ENCODE measurements at places on chromosomes 12 and 14.

- no peak for ATAC-seq
These were observed 77.6 kb downstream of the MOK start for GRCh38 chr14:102227184-102227964.

DNA sequence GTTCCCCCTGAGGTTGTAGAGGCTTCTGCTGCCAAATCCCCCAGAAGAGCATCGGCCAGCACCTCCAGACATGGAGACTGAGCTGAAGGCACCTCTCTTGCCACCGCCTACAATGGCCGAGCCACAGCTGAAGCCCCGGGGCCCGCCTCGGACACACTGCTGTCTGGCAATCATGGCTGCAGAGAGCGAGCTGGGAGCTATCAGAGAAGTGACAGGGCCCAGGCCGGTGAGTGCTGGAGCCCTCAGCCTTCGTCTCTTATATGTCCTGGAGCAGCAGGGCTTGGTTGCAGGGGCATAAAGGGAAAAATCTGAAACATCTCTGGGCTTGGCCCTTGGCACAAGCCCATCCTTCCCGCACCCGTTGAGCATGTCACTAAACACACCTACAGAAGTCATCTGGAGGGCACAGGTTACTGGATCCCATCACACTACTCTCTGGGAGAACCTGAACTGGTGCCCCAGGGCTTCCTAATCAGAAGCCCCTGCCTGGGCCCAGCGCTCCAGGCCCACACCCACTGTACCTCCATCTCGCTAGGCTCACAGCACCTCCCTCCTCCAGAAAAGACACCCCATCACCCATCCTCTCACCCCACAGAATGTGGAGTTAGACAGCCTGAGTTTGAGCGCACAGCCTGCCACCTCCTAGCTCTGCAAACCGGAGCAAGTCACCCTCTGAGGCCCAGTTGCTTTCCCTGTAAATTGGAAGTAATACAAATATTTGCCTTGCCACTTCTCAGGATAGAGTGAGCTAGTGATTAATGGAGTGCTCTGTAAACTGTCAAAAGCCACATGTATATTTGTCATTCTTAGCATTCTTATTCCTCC lies at the start of gene KRT4:
Gene KRT4, minus strand, starts transcription at position 232 of the 825 bp plus-strand sequence. Its CDS starts 58 bp downstream, at position 174.
- ATAC-seq: peak; percentile 61

GRCh38 chr14:93734086-93734822 lies 54.0 kb downstream of the PRIMA1 start:
- ATAC-seq: no peak

GRCh38 chr14:58635091-58635830 lies 2.5 kb upstream of the DACT1 start:
- ATAC-seq: no peak

DNA sequence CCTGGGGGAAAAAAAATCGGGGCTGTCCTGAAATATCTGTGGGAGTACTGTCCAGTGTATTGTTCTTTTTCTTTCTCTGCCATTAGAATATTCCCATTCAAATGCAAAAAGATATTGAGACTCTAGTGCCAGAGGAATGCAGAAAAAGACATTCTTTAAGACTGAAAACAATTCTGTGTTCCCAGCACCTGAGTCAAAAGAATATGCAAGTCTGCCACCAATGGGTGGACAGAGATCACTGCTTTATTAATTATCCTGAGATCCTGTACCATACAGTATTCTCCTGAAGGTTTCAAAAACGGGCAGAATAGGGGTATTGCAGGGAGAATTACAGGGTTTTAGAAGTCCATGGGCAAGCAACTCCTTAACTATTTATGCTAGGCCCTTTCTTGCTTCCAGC lies 361.8 kb downstream of the C12orf50 start:
- ATAC-seq: peak; percentile 53

GRCh38 chr14:24674204-24674970 lies 40.4 kb upstream of the GZMB start:
- ATAC-seq: peak; percentile 20

DNA sequence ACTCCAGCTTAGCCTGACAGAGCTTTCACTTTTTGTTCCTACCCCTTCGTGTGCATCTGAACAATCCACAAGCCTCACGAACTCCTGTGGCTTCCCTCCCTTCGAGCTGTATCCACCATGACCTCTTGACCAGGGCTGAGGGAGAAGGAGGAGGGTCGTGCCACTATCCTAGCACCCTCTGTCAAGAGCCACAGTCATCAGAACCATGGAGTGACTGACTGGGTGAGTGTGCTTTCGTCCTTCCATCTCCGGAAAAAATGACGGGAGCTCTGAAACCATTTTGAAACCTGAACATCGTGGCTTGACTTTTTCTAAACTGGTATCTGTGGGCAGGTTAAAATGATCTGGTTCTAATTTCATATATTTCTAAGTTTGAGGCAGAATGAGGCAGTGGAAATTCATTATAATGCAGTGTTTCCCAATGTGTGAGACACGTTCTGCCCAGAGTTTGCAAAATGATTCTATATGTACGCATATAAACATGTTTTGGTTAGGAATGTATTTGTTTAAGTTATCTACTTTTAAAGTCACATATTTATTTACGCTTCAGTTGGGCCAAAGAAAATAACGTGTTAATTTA lies 27.0 kb downstream of the IL26 start:
- no peak for ATAC-seq

- ATAC-seq: peak; percentile 31
These were observed 20.8 kb downstream of the TPCN1 start for GRCh38 chr12:113242026-113242418.

DNA sequence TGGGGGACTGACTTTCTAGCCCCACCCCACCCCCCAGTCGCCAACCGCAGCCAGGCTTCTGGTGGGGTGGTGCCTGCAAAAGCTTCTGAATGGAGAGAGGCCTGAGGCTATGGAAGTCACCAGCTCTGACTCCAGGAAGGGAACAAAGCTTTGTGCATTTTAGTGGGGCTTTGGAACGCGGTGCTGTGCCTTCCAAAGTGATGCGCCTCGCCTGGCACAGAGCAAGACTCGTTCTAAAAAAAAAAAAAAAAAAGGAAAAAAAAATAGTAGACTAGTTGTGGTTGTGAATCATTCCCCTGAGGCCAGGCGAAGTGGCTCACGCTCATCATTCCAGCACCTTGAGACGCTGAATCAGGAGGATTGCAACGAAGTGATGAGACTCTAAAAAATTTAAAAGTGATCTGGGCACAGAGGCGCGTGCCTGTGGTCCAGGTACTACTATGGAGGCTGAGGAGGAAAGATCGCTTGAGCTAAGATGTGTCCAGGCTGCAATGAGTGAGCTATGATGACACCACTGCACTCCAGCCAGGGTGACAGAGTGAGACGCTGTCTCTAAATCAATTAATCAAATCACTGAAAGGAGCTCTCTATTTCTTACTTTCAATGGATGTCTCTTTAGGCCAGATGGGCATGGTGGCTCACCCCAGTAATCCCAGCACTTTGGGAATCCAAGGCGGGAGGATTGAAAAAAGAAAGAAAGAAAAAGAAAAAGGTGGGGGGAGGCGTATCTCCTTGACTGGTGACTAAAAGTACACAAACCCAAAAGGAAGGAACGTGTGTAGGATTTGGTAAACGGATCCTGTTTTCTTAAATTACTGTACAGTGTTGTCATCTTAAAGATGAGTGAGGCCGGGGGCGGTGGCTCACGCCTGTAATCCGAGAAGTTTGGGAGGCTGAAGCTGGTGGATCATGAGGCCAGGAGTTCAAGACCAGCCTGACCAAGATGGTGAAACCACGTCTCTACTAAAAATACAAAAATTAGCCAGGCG lies 259.6 kb upstream of the ALG10B start:
- ATAC-seq: peak; percentile 64

GRCh38 chr12:32854097-32854496 lies 42.5 kb downstream of the PKP2 start:
- no peak for ATAC-seq

DNA sequence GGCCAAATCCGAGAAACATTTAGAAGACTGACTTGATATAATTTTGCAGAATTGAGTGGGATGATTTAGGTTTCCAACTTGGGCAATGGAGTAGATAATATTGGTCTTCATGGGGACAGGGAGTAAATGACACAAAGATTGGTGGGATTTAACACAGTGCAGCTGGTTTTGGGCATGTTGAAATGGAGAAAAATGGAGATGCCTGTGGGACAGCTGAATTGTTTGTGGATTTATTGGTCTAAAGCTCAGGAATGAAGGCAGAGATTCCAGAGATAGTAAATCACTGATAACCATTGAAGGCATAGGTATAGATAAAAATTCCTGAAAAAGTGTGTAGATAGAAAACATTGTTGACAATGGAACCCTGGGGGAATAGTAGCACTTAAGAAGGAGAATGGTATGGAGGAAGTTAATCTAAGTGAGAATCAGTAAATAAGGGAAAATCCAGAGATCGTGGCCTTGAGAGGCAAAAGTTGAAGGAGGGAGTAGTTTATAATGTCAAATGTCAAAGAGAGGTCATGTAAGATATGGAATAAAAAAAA lies 120.9 kb upstream of the ATP2B1 start:
- no peak for ATAC-seq

- no peak for ATAC-seq
These were observed 94.8 kb downstream of the POLR3B start for GRCh38 chr12:106452309-106452708.

DNA sequence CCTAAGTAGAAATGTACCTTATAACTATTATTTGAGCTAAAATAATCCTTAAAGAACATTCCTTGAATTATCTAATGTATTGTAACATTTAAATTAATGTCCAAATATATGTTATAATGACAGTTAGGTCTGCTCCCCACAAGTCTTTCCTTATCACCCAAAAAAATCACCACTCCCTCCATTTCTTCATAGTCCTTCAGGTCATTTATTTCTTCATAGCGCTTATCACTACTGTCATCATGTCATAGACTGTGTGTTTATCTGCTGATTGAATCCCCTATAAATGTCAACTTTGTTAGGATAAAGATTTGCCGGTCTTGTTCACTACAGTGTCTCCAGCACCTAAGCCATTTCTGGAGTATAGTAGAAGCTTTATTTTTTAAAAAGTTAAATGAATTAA lies 12.0 kb downstream of the LUM start:
- ATAC-seq: no peak

DNA sequence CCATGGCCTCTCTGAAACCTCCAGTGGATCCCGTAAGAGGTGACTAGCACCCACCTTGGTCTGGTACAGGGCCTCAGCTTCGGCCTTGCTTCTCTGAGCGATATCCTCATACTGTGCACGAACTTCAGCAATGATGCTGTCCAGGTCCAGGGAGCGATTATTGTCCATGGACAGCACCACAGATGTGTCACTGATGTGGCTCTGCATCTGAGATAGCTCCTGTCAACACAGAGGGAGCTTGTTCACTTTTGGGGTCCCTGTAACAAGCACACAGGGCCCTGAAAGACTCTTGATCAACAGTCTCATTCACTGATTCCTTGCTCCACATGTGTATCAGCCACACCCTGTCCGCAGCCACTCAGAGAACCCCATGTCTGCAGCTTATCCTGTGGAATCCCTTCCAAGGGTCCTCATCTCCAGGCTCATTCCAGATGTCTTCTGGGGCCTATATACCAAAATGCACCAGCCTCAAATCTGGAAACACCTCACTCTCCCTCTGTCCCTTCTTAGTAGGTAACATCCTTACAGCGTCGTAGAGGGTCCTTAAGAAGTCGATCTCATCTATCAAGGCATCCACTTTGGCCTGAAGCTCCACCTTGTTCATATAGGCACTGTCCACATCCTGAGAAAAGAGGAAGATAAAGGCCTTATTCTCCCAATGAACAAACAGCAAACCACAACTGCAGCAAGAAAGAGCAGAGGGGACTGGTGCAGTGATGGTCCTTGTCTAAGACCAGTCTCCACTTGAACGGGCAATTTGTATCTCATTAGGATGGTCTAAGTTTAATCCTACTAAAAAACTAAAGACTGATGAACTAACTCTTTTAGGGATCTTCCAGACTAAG lies 3.5 kb downstream of the KRT3 start:
- no peak for ATAC-seq

DNA sequence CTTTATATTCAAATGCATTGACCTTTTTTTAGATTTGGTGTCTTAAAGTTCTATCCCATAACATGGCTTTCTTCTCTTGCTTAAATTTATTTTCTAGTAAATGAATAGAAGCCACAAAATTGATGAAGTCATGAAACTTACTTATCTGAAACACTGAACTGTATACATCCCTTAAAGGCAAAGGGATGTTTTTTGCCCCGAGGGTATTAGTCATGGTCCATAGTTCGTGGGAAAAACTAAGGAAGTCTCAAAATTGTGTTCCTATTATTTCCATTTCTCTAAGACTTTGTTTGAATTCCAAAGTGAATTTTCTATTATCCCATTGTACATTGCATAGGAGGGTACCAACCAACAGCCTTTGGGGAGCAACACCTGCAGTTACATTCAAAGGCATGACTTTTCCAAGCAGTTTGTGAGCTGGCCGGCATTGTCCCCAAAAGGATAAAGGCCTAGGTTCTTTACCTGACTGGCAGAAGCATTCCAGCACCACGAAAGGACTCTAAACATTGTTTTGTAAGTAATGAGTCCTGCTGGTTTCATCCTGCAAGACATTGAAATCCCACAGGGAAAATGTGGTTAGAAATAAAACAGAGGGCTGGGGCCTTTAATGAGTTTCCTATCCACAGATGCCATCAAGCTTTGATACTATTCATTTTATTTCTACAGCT lies 473.5 kb downstream of the PRKD1 start:
- no peak for ATAC-seq

GRCh38 chr14:70084226-70084625 lies 104.5 kb downstream of the SLC8A3 start:
- ATAC-seq: no peak

- ATAC-seq: no peak
These were observed 944 bp downstream of the TXNRD1 start for GRCh38 chr12:104216521-104216924.

DNA sequence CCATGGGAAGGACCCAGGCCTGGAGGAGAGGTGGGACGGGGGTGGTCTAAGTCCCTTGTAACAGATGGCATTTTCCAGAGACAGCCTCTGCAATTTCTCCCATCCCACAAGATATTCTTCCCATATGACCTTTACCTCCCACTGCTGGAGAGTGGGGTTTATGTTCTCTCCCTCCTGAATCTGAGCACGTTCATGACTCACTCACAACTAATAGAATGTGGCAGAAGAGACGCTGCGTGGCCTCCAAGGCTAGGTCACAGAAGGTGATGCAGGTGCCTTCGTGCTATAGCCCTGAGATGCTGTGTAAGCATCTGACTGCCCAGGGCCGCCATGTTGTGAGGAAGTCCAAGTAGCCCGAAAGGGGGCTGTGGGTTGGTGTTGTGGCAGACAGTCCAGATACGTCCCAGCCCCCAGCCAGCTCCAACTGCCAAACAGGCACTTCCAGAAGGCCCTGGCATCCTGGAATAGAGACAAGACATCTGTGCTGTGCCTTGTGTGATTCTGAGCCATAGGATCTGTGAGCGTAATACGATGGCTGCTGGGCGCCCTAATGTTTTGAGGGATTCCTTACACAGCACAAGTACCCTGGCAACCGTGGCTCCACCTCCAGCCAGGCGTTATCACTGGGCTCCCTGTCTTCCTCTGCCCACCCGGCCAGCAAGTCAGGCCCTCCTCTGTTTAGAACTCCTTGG lies 56.1 kb upstream of the NCOR2 start:
- no peak for ATAC-seq

Measured in esophagus mucosa (tissue), 1 donor.